ENCODE measurements at places on chromosomes 5 and 9.

GRCh38 chr9:121754655-121755436 lies 103.4 kb downstream of the DAB2IP start:
- no peaks in the 10 kb centered on the region for H3K36me3 ChIP-seq
- H3K4me3 ChIP-seq: no peak overlapping the region
- H3K27me3 ChIP-seq: no peaks in the 10 kb centered on the region
- H3K27ac ChIP-seq: no peak overlapping the region
- no peak for DNase-seq

GRCh38 chr9:92781899-92782298 lies 17.3 kb upstream of the BICD2 start:
- DNase-seq: no peak
- H3K4me3 ChIP-seq: no peak overlapping the region
- no peak overlapping the region for H3K27ac ChIP-seq
- peaks cover 4% of the 10 kb centered on the region for H3K27me3 ChIP-seq
- no peaks in the 10 kb centered on the region for H3K36me3 ChIP-seq
- peaks cover 7% of the 10 kb centered on the region for H3K4me1 ChIP-seq

DNA sequence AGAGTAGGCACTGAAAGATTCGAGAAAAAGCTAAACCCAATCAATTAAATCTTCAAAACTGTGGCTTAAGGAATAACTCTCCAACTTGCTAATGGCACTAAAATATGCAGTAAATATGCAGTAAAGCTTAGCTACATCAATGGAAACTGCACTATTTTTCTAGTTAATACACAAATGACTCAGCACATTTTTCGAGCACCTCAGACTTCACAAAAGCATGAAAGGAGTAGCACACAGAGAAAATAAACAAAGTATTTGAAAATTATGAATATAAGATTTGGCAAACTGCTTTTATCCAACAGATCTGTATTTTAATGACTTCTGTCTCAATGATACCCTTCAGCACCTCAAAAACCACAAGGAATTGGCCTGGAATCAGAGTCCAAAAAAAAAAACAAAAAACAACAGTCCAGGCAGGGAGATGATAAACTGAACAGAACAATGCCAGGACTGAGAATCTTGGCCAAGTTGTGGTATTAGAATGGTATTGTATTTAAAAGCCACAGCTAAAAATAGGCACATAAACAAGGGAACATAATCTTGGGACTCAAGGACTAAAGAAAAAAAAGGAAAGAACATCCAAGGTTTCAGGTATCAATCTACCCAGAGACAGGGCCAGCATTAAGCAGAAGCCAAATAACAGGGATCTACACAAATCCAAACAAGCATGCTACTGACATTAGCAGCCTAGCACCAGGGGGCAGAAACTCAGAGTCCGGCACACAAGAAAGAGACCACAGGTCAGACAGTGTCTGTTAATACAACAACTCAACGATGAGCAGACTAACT lies 21.4 kb downstream of the TMEM245 start:
- peak overlapping the region; percentile 51 for H3K27ac ChIP-seq
- peaks cover 89% of the 10 kb centered on the region for H3K4me1 ChIP-seq
- DNase-seq: no peak
- H3K4me3 ChIP-seq: peak overlapping the region; percentile 51
- H3K27me3 ChIP-seq: no peaks in the 10 kb centered on the region
- peaks cover 29% of the 10 kb centered on the region for H3K36me3 ChIP-seq

DNA sequence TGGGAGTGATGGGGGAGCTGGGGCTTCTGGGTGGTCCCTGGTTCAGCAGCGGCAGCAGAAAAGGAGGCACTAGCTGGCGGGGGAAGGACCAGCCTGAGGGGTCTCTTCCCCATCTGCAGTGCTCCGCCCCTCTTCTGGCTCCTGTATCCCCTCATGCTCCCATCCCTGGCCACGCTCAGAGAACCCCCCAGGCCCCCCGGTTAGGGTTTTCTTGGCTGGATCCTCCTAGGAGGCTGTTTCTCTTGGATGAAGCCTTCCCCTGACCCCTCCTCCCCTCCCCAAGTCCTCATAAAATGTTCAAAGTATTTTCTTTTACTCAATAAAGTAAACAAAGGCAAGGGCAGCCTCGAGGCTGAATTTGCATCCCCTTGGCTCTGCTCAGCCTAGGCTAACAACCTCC lies 60.8 kb downstream of the FGF18 start:
- H3K4me1 ChIP-seq: peaks cover 14% of the 10 kb centered on the region
- no peaks in the 10 kb centered on the region for H3K27me3 ChIP-seq
- H3K27ac ChIP-seq: no peak overlapping the region
- H3K36me3 ChIP-seq: no peaks in the 10 kb centered on the region

DNA sequence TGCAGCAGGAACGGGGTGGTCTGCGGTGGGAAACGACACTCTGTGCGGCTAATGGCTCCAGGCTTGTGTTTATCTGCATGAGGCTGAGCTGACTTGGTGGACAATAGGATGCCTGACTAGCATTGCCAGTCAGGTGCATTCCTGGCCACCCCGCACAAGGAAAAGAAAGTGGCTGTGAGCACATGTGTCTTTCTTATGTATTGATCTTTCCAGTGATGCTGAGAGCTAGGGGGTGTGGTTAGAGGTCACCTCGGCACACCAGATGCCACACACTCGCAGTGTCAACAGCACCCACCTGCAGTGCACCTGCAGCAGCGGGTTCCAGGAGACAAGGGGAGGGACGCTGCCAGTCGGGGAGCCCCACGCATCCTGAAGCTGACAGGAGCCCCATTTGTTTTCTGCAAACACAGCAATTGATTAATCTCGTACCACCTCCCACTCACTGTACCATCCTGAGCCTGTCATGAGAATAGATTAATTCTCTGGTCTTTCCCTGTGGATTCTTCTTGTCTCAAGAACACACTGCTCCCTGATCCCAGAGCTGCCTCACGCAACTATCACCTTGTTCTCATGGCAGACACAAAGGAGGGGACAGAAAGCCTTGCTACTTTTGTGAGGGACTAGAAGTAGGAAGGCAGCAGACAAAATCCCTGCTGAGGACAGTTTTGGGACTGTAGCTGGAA lies 251.7 kb upstream of the WWC1 start:
- H3K4me3 ChIP-seq: no peak overlapping the region
- H3K27ac ChIP-seq: no peak overlapping the region
- DNase-seq: no peak
- no peaks in the 10 kb centered on the region for H3K27me3 ChIP-seq
- H3K36me3 ChIP-seq: no peaks in the 10 kb centered on the region
- H3K4me1 ChIP-seq: no peaks in the 10 kb centered on the region

DNA sequence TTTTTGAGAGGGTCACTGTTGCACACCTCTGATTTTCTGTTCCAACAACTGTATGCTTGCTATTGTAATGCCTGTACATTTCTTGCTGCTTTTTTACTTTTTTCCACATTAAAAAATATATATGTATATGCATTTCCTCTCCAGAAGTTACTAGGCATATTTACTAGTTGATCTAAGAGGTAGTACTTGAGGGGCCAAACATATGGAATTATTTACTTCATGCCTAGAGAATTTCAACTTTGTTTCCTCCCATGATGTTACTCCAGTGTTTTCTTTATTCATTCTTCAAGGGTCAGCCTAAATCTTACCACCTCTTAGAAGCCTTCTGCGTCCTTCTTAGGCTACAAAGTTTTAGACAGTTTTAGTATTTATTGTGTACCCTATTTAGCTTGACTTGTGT lies 122.7 kb downstream of the NMUR2 start:
- no peak for DNase-seq
- H3K36me3 ChIP-seq: no peaks in the 10 kb centered on the region
- H3K27me3 ChIP-seq: peaks cover 11% of the 10 kb centered on the region
- no peak overlapping the region for H3K4me3 ChIP-seq
- no peak overlapping the region for H3K27ac ChIP-seq
- no peaks in the 10 kb centered on the region for H3K4me1 ChIP-seq

- H3K4me1 ChIP-seq: no peaks in the 10 kb centered on the region
- no peak overlapping the region for H3K27ac ChIP-seq
- H3K27me3 ChIP-seq: no peaks in the 10 kb centered on the region
- DNase-seq: no peak
- H3K4me3 ChIP-seq: no peak overlapping the region
- H3K36me3 ChIP-seq: no peaks in the 10 kb centered on the region
Observed at GRCh38 chr5:44334622-44335021, 54.6 kb downstream of the FGF10 start.

DNA sequence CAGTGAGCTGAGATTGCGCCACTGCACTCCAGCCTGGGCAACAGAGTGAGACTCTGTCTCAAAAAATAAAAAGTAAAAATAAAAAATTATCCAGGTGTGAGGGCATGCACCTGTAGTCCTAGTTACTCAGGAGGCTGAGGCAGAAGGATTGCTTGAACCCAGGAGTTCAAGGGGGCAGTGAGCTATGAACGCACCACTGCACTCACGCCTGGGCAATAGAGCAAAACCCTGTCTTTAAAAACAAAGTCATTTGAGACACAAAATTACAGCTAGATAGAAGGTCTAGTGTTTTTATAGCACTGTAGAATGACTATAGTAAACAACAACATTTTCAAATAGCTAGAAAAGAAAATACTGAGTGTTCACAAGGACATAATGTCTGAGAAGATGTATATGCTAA lies 16.4 kb downstream of the IL4 start:
- no peak overlapping the region for H3K4me3 ChIP-seq
- peaks cover 20% of the 10 kb centered on the region for H3K4me1 ChIP-seq
- no peak overlapping the region for H3K27ac ChIP-seq
- DNase-seq: no peak
- H3K36me3 ChIP-seq: no peaks in the 10 kb centered on the region
- no peaks in the 10 kb centered on the region for H3K27me3 ChIP-seq

DNA sequence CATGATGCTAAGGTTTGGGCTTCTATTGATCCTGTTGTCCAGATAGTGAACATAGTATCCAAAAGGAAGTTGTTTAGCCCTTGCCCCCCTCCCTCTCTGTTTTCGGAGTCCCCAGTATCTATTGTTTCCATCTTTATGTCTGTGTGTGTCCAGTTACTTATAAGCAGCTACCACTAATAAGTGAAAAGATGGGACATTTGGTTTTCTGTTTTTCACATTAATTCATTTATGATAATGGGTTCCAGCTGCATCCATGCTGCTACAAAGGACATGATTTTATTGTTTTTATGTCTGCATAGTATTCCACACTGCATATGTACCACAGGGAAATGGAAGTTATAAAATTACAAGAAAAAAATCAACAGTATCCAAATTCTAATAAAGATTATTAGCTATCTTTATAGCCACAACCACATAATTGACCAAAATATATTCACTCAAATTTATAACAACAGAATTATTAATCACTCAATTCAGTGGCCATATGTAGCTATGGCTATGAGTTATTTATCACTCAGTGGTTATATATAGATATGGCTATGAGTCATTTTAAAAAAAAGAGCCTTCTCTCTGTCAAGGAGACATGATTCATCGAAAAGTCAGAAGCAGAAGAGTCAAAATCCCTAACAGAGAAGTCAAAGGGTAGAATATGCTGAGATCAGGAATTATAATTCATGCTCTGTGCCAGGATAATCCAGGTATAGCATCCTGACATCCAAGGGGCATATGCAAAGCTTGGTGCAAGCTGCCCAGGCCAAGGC lies 367.5 kb downstream of the DEPDC1B start:
- no peak for DNase-seq
- H3K4me1 ChIP-seq: no peaks in the 10 kb centered on the region
- no peaks in the 10 kb centered on the region for H3K36me3 ChIP-seq
- H3K27me3 ChIP-seq: no peaks in the 10 kb centered on the region
- H3K4me3 ChIP-seq: no peak overlapping the region

DNA sequence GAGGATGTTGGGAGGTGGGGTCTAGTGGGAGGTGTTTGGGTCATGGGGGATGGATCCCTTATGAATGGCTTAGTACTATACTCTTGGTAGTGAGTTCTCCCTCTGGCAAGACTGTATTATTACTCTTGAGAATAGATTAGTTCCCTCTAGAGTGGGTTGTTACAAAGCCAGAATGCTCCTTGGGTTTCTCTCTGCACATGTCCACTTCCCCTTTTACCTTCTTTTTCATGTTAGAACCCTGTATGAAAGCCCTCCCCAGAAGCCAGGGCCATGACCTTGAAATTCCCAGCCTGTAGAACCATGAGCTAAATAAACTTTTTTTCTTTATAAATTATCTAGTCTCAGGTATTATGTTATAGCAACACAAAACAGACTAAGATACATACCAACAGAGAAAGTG lies 31.1 kb downstream of the SLC24A2 start:
- DNase-seq: no peak
- H3K4me3 ChIP-seq: no peak overlapping the region

DNA sequence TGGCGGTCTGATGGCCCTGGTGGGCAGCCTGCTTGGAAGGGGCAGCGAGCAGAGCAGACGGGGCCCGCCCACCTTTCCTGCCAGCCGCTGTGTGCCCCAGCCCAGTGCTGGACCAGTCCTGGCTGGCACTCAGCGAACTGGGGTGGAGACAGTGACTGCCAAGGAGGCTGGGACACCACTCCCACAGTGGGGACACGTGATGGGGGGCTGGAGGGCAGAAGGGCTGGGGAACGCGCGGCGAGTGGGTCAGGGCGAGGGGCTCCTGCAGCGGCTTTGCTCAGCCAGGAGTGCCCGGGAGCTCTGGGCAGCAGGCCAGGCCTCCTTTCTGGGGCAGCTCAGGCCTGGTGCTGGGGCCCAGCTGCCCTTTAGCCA lies 19.5 kb downstream of the NCS1 start:
- DNase-seq: no peak
- H3K27me3 ChIP-seq: peaks cover 6% of the 10 kb centered on the region
- no peaks in the 10 kb centered on the region for H3K36me3 ChIP-seq
- no peak overlapping the region for H3K4me3 ChIP-seq
- H3K4me1 ChIP-seq: no peaks in the 10 kb centered on the region

DNA sequence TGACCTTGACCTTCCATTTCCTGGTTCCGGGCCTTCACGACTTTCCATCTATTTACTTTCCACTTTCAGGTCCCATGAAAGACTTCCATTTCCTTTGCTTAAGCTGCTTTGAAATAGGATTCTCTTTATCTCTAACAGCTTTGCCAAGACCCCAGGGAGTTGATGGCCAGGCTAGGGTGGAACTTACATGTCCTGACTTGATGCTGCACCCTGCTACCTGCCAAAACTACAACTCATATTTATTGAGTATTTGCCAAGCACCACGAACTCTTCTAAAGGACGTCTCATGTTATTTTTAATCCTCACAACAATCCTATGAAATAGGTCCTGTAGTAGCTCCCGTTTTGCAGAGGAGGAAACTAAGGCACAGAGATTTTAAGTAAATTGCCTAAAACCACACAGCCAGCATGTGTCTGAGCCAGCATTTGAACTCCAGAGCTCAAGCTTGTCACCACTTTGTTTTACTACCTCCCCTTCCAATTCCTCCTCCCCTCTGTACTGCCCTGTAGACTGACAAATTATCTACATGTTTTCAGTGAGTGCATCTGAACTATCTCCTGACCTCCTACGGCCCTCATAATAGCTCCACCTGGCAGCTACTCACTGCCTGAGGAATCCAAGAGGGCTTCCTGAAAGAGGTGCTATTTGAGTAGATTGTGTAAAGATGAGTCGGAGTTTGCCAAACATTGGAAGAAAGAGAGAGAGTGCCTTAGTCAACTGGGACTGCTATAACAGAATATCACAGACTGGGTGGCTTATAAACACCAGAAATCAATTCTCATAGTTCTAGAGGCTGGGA lies 38.4 kb upstream of the SMIM23 start:
- peaks cover 3% of the 10 kb centered on the region for H3K27me3 ChIP-seq
- no peaks in the 10 kb centered on the region for H3K36me3 ChIP-seq
- H3K4me1 ChIP-seq: no peaks in the 10 kb centered on the region
- no peak overlapping the region for H3K4me3 ChIP-seq
- no peak for DNase-seq

Measured in naive thymus-derived CD8-positive, alpha-beta T cell (primary cell).